ENCODE measurements at places on chromosomes 6 and 20. TPM values are rescaled to one million over a fixed set of nuclear protein-coding genes. Genes with fewer than 3 reads are reported as not detected.

C6orf141 gene
- total RNA-seq, result 22.7 TPM

MCUR1 gene
- total RNA-seq, result 25.2 TPM

ZNF311 gene
- total RNA-seq, result 2.0 TPM

HCK gene
- not detected for total RNA-seq

ANKRD66 gene
- not detected for total RNA-seq

CLPSL1 gene
- total RNA-seq, result not detected

ZSCAN23 gene
- 7.2 TPM for total RNA-seq

PNLDC1 gene
- 0.33 TPM for total RNA-seq

KLC4 gene
- total RNA-seq, result 17.5 TPM

OOEP gene
- total RNA-seq, result 0.17 TPM

TRIM31 gene
- not detected for total RNA-seq
